Pancreas (tissue), 10 donors: ENCODE measurements at places on chromosomes 5 and 9. TPM values are rescaled to one million over a fixed set of nuclear protein-coding genes. Genes with fewer than 3 reads are reported as not detected.

TMEM267 gene
- 5.3 TPM for polyA plus RNA-seq

HTR1A gene
- polyA plus RNA-seq: not detected

DAPK1 gene
- polyA plus RNA-seq: 29.1 TPM

RELL2 gene
- 9.0 TPM for polyA plus RNA-seq

SPATA9 gene
- polyA plus RNA-seq: 0.19 TPM

SLCO4C1 gene
- 0.45 TPM for polyA plus RNA-seq

SPAAR gene
- 0.31 TPM for polyA plus RNA-seq

STK32A gene
- 2.5 TPM for polyA plus RNA-seq

NEUROG1 gene
- not detected for polyA plus RNA-seq

CCDC171 gene
- 1.5 TPM for polyA plus RNA-seq

TRAF2 gene
- 14.4 TPM for polyA plus RNA-seq

SLC27A6 gene
- polyA plus RNA-seq: 0.61 TPM

CD14 gene
- polyA plus RNA-seq: 11.8 TPM

LCN1 gene
- not detected for polyA plus RNA-seq

SLC36A2 gene
- not detected for polyA plus RNA-seq

CORO2A gene
- 0.23 TPM for polyA plus RNA-seq

DOCK8 gene
- 2.9 TPM for polyA plus RNA-seq

MYORG gene
- 2.3 TPM for polyA plus RNA-seq

ADGRD2 gene
- polyA plus RNA-seq: 0.23 TPM

PCDHB13 gene
- polyA plus RNA-seq: 1.2 TPM

LMX1B gene
- 0.05 TPM for polyA plus RNA-seq

SPATA31A3 gene
- not detected for polyA plus RNA-seq

GFPT2 gene
- polyA plus RNA-seq: 3.4 TPM

RNF224 gene
- 0.61 TPM for polyA plus RNA-seq
